Activated CD4-positive, alpha-beta T cell treated with anti-CD3 and anti-CD28 coated beads for 36 hours (primary cell): ENCODE measurements at places on chromosomes 4 and X. TPM values are rescaled to one million over a fixed set of nuclear protein-coding genes. Genes with fewer than 3 reads are reported as not detected.

DNA sequence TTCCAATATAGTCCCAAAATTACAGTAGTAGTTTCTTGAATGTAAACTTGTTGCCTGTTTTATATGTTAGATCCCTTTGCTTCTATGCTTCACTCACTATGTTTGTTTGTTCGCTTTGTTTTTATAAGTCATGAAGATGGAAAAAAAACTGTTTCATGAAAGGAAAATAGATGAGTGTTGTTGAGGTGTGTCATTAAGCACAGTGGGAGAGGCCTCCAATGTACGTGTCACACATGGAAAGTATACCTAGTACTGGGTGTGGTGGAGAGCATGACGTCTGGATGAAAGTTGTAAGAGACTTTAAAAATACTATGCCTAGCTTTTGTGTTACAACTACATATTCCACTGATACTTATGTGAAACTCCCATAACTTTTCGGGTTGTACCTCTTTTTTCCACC, 28.4 kb downstream of the PLS3 start:
- no peak for DNase-seq
- no peak overlapping the region for H3K27ac ChIP-seq
- peaks cover 3% of the 10 kb centered on the region for H3K4me1 ChIP-seq
- no peak overlapping the region for H3K4me3 ChIP-seq
- H3K36me3 ChIP-seq, result no peaks in the 10 kb centered on the region

GRCh38 chr4:184568770-184569169, 80.5 kb downstream of the CASP3 start:
- H3K27ac ChIP-seq, result no peak overlapping the region
- H3K36me3 ChIP-seq, result peaks cover 3% of the 10 kb centered on the region
- H3K4me3 ChIP-seq, result no peak overlapping the region
- DNase-seq, result no peak
- H3K4me1 ChIP-seq, result peaks cover 11% of the 10 kb centered on the region

DNA sequence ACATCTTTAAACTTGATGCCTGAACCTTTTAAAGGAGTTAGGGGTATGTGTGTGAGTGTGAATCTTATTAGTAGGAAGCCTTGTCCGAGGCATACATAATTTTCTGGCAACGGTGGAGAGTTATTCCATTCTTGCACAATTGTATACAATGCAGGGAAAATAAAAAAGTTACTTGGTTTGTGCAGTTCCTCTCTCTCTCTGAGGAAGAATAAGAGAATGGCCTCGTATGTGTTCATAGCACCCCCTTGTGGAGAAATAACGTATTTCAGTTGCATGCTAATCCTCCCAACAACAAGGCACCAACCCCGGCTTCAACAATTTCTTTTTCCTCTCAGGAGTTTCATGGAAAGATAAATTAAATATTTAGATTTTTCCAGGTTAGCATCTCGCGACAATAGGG, 33.7 kb upstream of the FGF13 start:
- peaks cover 5% of the 10 kb centered on the region for H3K27me3 ChIP-seq
- H3K36me3 ChIP-seq, result no peaks in the 10 kb centered on the region
- no peak overlapping the region for H3K4me3 ChIP-seq
- no peak overlapping the region for H3K27ac ChIP-seq
- H3K4me1 ChIP-seq, result no peaks in the 10 kb centered on the region

- H3K36me3 ChIP-seq, result no peaks in the 10 kb centered on the region
- no peak for DNase-seq
- no peak overlapping the region for H3K27ac ChIP-seq
- H3K27me3 ChIP-seq, result no peaks in the 10 kb centered on the region
- H3K4me3 ChIP-seq, result no peak overlapping the region
Observed at GRCh38 chrX:12611471-12611870, 179.7 kb upstream of the PRPS2 start.

DNA sequence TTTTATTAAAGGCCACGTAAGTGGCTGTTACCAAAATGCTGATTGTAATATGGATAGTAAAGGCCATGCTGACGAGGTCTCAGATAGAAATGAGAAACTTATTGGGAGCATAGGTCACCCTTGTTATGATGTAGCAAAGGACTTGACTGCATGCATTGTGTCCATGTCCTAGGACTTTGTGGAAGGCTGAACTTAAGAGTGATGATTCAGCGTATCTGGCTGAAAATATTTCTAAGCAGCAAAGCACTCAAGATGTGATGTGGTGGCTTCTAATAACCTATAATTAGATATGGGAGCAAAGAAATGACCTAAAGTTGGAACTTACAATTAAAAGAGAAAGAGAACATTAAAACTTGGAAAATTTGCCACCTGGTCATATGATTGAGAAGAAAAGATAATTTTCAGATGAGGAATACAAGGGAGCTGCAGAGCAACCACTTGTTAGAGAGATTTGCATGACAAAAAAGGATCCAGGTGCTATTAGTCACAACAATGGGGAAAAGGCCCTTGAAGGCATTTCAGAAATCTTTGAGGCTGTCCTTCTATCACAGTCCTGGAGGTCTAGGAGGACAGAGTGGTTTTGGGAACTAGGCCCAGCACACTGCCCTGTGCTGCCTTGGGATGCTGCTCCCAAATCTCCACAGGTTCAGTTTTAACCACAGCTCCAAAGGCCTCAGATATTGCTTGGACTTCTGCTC, 793.7 kb upstream of the LCORL start:
- H3K4me3 ChIP-seq, result no peak overlapping the region
- H3K27ac ChIP-seq, result no peak overlapping the region
- H3K4me1 ChIP-seq, result no peaks in the 10 kb centered on the region
- H3K36me3 ChIP-seq, result no peaks in the 10 kb centered on the region

DNA sequence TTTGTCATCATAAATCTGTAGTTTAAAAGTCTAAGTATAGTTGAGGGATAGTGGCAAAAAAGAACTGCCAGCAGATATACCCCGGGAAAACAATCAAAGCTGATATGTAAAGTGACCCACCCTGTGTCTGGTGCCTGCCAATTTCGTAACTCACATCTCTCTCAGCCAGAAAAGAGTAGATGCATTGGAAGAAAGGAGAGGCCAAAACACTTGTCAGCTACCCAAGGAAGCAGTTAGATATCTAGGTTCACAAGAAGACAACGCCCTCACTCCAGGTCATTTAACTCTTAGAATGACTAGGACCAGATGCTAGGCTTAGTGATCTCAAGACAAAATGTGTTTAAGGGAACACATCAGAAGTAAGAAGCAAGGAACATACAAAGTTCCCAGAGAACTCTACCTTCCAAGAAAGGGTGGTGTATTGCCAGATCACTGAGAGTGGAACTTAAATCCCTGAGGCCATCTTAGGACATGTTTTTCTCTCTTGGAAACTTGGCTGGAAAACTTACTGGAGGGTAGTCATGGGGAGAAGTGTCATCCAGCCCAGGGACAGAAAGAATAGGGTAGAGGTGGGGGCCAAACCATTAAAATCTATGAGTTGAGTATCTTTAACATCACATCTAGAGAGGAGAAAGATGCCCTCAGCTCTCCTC, 125.9 kb downstream of the SHISA3 start:
- H3K27ac ChIP-seq, result no peak overlapping the region
- H3K36me3 ChIP-seq, result peaks cover 9% of the 10 kb centered on the region
- no peak for DNase-seq
- H3K4me1 ChIP-seq, result no peaks in the 10 kb centered on the region

Gene KIT
- total RNA-seq, result not detected
